Stimulated activated memory B cell treated with anti-CD40 and anti-IgM and Interleukin-4, amounts not matched to agents 10 μg/mL and 1 μg/mL and 100 μg/mL, for 72 hours (primary cell): ENCODE measurements at places on chromosomes 16 and 17.

- no peak for ATAC-seq
Observed at GRCh38 chr16:74954763-74955162, 30.2 kb downstream of the WDR59 start.

- no peak for ATAC-seq
Observed at GRCh38 chr16:84583995-84584394, 33.9 kb downstream of the COTL1 start.

DNA sequence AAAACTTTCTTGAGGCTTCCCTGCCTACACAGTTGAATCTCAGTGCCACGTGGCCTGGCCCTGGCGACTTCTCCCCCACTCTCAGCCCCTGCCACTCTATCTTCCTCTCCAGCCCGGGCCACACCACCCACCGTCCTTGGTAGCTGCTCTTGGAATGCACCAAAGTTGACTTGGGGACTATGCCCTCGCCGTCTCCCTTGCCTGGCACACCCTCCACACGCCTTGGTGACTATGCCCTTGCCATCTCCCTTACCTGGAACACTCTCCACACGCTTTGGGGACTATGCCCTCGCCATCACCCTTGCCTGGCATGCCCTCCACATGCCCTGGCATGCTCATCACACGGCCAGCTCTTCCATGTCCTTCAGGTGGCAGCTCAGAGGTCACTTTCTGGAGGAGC, 15.5 kb upstream of the TVP23A start:
- no peak for ATAC-seq

DNA sequence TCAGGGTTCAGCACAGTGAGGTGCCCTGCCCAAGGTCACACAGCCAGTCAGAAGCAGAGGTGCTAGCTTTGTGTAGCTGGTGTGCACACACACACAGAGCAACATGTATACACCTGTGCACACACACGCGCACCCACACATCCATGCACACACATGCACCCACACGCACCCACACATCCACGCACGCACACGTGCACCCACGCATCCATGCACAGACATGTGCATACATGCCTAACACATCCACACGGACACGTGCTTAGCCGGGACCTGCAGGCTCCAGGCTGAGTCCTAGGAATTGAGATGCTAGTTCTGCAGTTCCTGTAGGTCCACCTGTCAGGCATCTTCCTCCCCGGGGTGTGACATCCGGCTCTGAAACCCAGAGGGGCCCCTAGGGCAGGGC, 13.0 kb upstream of the DPEP1 start:
- peak; percentile 5 for ATAC-seq

GRCh38 chr16:69286941-69287713, 24.0 kb upstream of the VPS4A start:
- no peak for ATAC-seq

- no peak for ATAC-seq
Observed at GRCh38 chr17:60554377-60554788, 28.3 kb upstream of the APPBP2 start.

DNA sequence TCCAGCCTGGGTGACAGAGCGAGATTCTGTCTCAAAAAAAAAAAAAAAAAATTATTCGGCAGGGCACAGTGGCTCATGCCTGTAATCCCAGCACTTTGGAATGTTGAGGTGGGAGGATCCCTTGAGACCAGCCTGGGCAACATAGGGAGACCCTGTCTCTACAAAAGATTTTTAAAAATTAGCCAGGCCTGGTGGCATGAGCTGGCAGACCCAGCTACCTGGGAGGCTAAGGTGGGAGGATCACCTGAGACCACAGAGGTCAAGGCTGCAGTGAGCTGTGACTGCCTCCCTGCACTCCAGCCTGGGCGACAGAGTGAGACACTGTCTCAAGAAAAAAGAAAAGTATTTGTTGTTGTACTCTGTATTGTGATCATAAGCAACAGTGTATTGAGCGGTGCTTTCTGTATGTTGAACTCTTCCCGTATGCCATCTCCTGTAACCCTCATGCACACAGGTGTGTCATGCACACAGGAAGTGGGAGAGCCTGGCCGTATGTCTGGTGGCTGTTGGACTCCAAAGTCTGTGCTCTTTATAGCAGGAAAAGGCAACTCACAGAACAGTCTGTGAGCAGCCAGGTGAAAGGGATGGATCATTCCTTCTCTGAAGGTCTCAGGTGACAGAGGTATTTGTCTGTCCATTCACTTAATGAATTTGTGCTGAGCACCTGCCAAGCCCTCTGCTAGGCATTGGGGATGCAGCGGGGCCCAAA, 17.1 kb downstream of the CDH1 start:
- ATAC-seq: no peak

DNA sequence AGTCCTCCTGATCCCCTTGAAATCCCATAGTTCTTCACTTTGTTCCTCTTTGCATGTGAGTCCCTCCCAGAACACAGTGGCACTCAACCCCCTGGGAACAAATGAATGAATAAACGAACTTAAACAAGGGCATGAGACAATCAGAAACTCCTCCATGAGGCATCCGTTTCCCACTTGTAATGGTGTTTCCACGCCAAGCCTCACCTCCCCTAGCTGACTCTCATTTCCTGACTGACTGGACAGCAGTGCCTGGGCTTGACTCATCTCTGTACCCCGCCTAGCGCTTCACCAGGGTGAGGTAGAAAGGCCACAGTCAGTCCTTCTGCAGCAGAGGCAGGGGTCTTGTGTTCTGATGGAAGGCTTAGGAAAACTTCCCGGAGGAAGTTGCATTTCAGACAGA, 14.2 kb downstream of the KIF1C start:
- ATAC-seq: peak; percentile 31

DNA sequence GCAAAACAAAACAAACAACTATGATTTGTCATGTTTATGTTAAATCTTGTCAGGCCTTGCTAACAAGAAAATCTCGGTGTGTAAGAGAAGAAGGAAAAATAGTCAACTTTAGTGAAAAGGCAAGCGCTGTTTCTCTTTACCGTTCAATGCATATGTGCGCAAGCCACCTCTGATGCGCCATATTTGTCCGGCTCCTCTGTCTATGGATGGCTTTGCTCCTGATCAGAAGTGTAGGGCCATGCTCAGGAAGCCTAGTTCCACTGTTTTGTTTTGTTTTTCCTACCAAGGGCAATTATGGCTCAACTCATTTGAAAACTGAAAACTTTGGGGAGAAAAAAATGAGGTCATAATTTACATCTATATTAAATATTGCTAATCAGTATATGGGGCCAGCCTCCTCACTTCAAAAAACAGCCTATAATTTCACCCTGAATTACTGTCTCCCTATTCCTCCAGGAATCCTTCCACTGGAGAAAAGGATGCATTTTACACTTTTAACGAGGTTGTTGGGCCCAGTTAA, 4.5 kb downstream of the MAF start:
- no peak for ATAC-seq

GRCh38 chr16:79639576-79640311, 39.2 kb upstream of the MAF start:
- no peak for ATAC-seq

GRCh38 chr17:4742629-4743028, 2.9 kb upstream of the CXCL16 start:
- ATAC-seq: no peak

- no peak for ATAC-seq
Observed at GRCh38 chr17:78014646-78015045, 56.1 kb downstream of the TNRC6C start.

- no peak for ATAC-seq
Observed at GRCh38 chr16:12095275-12096156, 119.0 kb downstream of the SNX29 start.

GRCh38 chr17:72677714-72678390, 414.6 kb downstream of the SLC39A11 start:
- ATAC-seq: no peak

GRCh38 chr17:54455251-54455868, 445.3 kb upstream of the TOM1L1 start:
- no peak for ATAC-seq

- ATAC-seq: peak; percentile 81
Observed at GRCh38 chr16:4371357-4372000, at the start of gene VASN. TSS of gene VASN (plus strand) at chr16:4371848. CDS start at chr16:4380878, 9,030 bp downstream.

- ATAC-seq: peak; percentile 43
Observed at GRCh38 chr16:55944377-55944802, 69.2 kb upstream of the CES5A start.

DNA sequence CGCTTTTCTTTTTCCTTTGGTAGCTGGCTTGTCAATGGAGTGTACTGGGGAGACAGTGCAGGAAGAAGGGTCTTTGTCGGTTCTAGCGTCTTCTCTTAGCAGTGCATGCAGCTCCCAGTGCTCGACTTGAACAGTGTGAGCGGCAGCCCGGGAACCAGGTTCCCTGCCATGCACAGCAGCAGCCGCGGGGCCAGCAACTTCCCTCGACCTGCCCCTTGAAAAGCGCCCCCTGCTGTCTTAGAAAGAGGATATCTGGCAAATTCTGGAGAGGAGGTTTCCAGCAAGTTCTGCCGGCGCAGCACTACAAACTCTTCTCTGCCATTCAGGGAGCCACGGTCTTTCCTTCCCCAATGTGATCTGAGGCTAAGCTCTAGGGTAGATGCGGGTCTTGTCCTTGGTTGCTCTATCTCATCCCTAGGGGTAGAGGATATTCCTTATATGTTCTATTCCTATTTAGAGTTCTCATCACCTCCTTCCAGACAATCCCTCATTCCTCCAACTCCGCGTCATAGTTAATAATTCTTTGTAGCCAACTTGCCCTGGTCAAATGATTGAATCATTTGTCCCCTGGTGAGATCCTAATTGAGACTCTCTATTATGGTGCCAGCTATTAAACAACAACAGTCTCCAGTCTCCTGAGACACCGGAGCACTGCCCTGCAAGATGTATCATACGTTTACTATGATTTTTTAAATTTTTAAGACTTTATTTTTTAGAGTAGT, 451.3 kb downstream of the PMP22 start:
- no peak for ATAC-seq

GRCh38 chr16:5820472-5820871, 722.9 kb upstream of the EEF2KMT start:
- ATAC-seq: no peak

DNA sequence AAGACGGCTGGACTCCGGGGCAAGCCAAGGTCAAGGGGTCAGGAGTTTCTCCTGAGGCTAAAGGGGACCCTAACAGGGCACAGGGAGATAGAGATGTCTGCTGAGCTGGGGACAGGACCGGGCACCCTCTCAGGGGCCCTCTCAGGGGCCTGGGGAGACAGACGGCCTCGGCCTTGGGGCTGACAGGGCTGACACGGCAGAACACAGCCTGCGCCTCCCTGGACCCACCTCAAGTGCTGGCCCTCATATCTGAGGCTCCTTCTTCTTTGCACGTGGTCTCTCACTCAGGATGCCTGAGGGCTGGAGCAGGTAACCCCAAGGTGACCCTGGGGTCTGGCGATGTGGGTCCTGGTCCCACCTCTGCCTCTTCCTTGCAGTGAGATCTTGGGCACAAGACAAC, 186.9 kb upstream of the TNRC6C start:
- no peak for ATAC-seq

- ATAC-seq: peak; percentile 63
Observed at GRCh38 chr17:44865231-44865660, 17.6 kb downstream of the HIGD1B start.

DNA sequence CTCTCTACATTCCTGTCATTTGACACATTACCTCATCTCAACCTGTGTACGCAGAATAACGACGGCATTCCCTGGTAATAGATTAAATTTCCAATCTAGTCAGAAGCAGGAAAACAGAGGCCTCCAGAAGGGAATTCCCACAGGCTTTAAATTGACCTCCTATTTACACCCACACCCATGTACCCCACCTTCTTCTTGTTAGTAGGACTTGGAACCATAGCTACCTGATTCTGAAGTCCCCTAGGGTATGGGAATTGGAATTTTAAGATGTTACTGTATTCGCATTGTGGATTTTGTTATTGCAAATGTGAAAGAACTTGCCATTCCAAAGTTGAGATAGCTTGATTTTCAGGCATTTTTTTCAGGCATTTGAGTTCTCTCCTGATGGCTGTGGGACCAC, 377.5 kb upstream of the DYNLRB2 start:
- no peak for ATAC-seq

GRCh38 chr16:30899794-30900193, 3.4 kb downstream of the CTF1 start:
- ATAC-seq: no peak

DNA sequence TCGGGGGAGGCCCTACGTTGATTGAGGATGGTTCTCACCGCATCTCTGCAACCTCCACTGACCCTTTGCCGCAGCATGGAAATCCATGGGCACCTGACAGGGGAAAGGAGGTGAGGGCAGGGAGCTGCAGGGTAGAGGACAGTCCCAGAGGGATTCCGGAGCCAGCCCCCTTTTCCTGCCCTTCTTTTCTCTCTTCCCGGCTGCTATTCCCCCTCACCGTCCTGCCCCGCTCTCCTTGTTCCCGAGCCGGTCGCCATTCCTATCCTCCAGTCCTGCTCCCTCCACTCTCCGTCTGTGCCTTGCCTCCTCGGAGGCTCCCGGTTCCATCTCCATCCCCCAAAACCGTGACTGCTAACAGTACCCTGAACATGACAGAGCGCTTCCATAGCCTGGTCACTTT, 4.8 kb downstream of the SPATA32 start:
- no peak for ATAC-seq

- ATAC-seq: no peak
Observed at GRCh38 chr17:4180791-4181190, 37.8 kb downstream of the CYB5D2 start.
